ENCODE measurements at places on chromosomes 16 and 17. TPM values are rescaled to one million over a fixed set of nuclear protein-coding genes. Genes with fewer than 3 reads are reported as not detected.

RNF43 gene
- 0.49 TPM for total RNA-seq

CCL4 gene
- total RNA-seq, result not detected

SCGB1C2 gene
- total RNA-seq, result not detected

MYO15A gene
- 0.45 TPM for total RNA-seq

CRYBA1 gene
- not detected for total RNA-seq

EXOC3L1 gene
- 0.98 TPM for total RNA-seq

KRT34 gene
- 0.45 TPM for total RNA-seq

PRR29 gene
- 0.99 TPM for total RNA-seq

DNA sequence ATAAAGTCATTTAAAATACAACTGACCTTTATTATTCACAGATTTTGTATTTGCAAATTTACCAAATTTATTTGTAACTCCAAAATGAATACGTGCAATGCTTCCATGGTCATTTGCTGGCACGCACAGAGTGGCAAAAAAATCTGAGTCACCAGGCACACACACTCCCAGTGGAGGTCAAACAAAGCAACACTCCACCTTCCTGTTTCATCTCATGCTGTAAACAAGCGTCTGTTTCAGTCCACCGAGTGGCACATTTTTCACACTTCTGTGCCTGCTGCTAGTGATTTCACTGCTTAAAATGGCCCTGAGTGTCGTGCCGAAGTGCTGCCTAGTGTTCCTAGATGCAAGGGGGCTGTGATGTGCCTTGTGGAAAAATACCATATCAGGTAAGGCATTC lies 17.8 kb upstream of the ITGAE start:
- no peak for DNase-seq

- DNase-seq, result no peak
Observed at GRCh38 chr16:87234601-87235000, 82.6 kb downstream of the C16orf95 start.

GRCh38 chr16:66623755-66624154 lies 19.3 kb downstream of the CMTM3 start:
- no peak for DNase-seq

DNA sequence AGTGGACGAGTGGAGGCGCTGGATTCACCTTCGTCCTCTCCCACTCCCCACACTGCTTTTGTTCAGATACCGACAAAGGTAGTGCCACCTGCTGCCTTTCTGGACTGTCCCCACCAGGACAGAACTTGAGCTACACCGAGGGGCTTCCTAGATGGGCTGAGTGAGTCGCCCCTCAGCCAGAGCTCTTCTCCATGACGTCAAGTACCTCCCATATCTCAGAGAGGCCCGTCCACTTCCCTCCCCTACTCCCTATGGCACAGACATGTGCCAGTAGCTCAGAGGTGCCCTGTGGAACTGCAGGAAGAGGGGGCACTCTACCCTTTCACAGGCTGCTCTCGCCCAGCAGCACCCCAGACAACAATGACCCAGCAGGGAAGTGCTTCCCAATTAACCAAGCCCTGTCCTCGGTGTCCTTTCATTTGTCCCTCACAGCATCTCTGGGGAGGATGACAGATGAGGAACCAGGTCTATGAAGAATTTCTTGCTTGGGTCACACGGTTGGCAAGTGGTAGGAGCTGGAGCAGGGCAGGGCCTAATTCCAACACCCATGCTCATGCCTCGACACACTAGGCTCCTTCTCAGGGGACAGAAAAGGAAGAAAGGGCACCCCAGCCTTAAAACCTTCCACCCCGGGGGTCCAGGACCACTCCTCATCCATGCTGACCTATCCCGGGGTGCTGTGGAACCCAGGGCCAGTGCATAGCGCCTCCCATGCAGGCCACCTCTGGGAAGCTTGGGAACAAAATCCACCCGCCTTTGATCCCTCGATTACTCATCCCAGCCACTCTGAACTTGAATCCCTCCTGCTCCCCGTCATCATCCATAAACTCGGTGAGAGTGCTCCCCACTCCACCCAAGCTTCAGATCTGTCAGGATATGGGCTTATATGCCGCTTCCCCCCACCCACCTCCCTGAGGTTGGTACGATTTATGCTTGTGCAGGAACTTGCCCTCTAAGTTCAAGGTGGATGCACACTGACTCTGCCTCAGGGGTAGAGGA lies 51.7 kb downstream of the WNT3 start:
- no peak for DNase-seq

- DNase-seq, result no peak
Observed at GRCh38 chr17:8264320-8264719, 15.2 kb downstream of the PFAS start.

- DNase-seq, result no peak
Observed at GRCh38 chr17:823501-823902, 41.3 kb downstream of the MRM3 start.

GRCh38 chr17:64936117-64936516 lies 16.8 kb upstream of the LRRC37A3 start:
- no peak for DNase-seq

DNA sequence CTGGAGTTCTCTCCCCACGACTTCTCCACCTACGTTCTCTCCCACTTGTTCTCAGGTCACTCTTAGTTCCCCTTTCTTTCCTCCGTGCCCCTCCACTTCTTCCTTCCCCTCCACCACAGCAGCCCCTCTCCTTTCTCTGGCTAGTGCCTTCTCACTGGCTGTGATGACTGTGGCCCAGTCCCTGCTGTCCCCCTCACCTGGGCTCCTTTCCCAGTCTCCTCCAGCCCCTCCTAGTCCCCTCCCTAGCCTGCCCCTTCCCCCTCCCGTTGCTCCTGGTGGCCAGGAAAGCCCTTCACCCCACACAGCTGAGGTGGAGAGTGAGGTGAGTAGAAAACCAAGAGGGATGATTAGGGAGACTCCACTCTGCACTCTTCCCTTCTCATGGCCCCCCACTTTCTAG lies 3.4 kb downstream of the COA3 start:
- DNase-seq, result no peak

Measured in fibroblast of the aortic adventitia (primary cell).